ENCODE measurements at places on chromosomes 2 and 18.

- peak; percentile 48 for DNase-seq
Observed at GRCh38 chr2:159904959-159905305, 106.9 kb upstream of the CD302 start.

DNA sequence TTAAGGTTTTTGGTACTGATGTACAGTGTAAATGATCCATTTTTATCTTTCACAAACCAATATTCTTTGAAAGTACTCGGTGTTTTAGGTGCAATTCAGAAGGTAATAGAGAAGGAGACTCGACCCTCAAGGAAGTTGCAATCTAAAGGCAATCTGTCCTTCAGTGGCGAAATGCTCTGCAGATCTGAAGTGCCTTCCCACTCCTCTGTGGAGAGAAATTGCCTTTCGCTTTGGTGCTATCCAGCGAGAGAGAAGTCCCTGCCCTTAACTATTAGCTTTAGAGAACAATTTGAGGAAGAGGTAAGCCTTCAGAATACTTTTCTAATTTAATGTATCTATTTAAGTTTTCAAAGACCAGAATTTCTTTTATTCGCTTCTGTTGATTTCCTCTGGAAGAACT is 371.8 kb upstream of the FANCL start:
- DNase-seq, result no peak

DNA sequence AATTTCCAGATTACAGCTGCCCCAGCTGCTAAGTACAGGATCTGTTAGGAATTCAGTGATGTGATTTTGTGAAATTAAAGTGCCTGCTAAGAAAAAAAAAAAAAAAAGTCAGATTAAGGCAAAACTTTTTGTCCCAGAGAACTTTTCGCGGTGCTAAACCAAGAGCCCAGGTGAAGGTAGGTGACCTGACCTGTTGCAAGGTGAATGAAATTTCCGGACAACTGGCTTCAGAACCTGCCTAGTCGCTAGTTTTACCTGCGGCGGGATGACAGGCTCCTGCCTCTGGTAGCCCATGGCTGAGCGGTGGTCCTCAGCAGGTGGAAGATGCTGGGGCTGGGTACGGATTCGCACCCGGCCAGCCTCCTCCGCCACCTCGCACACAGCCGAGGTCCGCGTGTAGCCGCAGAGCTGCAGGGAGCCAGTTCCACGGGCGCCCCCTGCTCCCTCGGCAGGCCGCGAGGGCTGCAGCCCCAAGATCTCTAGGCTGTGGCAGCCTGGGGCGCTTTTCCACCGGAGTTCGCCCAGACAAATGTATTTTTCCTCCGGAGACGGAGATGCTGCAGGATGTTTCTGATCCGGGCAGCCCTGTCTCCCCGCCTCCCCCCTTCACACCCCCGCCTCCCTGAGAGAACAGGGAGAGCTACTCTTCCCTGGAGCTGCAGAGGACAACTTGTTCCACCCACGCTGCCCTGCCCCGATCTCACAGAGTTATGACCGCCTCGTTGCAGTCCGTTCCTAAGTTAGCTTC is at the start of gene SLC38A11:
TSS of gene SLC38A11 (minus strand) at position 572 of the 748 bp plus-strand sequence. CDS start at position 294, 278 bp downstream.
- no peak for DNase-seq

GRCh38 chr2:27802547-27802946 is 31.0 kb downstream of the MRPL33 start:
- no peak for DNase-seq

- no peak for DNase-seq
Observed at GRCh38 chr2:158828378-158829164, 33.5 kb downstream of the DAPL1 start.

DNA sequence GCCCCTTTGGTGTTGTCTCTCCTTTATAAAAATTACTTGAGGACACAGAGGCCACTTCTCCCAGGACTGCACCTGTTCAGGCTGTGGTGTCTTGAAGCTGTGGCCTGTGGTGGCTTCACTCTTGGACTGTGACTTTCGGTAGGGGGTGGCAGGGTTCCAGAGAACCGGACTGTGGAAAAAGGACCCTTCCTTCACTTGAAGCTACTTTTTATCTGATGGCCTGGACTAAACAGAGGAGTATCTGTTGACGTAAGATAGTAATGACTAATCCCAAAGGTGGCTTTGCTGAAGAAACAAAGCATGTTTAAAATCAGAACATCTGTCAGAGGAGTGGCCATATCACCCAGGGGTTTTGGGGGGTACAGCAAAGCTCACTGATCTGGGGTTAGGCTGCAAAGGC is 60.8 kb downstream of the CENPO start:
- no peak for DNase-seq

GRCh38 chr2:227013881-227014280 is 150.1 kb downstream of the COL4A4 start:
- DNase-seq, result no peak

- peak; percentile 28 for DNase-seq
Observed at GRCh38 chr2:191376981-191377629, 131.9 kb downstream of the MYO1B start.

- no peak for DNase-seq
Observed at GRCh38 chr2:127426501-127427354, 8.5 kb downstream of the PROC start.

DNA sequence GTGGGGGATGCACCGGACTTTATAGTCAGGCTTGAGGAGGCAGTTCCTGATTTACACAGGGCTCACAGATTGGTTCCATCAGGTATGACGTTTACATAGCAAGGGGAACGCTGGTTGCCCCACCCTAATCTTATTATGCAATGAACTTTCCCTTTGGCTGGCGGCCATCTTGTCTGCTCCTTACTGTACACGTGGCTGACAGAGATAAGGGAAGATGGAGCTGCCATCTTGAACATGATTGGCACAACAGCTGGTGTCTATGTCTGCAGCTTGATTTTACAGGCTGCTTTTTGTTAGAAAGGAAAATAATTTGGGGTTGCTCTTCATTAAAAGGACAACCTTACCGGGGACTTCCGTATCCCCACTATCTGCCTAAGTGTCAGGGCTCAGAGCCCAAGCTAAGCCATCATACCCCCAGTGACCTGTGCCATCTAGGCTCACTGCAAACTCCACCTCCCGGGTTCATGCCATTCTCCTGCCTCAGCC is 33.5 kb upstream of the ATG16L1 start:
- DNase-seq, result no peak

- DNase-seq, result peak; percentile 92
Observed at GRCh38 chr2:168583064-168583709, 127.1 kb downstream of the CERS6 start.

DNA sequence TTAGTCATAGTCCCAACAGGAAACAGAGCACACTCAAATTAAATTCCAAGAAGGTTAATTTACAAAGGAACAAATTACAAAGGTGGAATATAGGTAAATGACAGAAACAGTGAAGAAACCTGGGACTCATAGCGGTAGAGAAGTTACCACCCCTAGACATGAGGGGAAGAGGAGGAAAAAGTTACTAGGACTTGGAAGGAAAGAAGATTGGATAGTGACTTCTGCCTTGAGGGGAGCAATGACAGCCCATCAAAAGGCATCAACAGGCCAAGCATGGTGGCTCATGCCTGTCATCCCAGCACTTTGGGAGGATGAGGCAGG is 2.4 kb upstream of the PDE11A start:
- DNase-seq, result no peak

GRCh38 chr2:186554850-186555671 is 34.8 kb upstream of the ITGAV start:
- no peak for DNase-seq

DNA sequence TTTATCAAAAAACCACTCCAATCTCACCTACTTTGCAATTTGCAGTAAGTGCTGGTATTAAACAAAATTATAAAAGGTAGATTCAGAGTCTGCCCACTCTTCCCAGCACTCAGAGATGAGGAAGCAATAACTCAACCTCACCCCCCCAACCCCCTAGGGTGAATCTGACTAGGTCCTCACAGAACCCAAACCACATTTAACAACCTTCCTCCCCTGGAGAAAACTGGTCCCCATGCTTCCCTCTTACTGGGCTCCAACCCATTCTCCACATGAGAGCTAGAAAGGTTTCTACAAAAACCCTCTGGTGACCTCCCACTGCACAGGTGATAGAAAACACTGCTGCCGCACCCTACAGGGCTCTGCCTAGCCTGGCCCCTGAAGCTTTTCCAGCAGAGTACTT is 40.5 kb upstream of the BMP10 start:
- DNase-seq, result no peak

DNA sequence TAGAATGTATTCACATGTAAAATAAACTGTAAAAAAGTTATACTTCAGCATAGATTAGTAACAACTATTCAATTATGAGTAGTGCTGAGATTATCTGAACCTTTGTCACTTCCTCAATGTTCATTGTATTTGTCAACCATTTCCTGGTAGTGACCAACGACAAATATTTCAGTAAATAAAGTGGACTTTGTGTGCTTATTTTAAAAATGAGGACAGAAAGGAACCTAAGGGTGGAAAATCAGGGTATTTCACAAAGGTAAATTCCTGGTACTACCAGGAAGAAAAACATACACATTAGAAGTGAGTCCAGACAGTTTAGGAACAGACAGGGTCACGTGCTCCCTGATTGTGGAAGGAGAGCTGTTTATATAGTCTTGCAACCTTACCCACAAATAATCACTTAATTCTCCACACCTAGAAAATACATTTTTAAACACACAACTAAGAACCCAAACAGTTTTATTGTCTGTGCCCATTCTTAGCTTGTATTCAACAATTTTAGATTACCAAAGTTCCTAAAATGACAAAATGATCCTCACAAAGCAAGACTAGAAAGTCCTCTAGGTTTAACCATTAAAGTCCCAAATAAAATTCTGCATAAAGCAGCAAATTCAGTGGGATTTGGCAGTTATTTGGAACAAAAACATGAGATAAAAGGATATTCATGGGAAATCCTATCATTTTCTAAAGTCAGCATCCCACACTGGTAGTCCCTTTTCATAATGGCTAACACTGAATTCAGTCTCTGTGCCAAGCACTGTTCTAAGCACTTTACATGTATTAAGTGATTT is 28.2 kb downstream of the PELI1 start:
- no peak for DNase-seq

DNA sequence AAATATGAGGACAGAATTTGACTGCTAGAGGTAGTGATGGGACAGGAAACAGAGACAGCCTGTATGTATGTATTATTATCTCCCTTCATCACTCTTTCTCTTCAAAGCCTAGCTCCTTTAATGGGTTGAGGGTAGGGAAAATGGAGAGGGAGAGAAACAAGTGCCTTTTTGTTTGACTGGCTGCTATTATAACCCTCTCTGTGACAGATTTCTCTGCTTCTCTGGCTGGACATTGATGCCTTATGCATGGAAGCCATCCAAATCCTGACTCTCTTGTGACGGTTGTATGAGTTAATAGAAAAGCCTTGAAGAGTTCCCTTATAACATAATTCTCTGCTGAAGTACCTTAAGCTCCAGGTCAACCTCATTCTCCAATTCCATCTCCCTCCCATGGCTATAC is 118.5 kb upstream of the COL5A2 start:
- DNase-seq, result no peak

GRCh38 chr18:78620326-78620725 is 359.3 kb upstream of the SALL3 start:
- no peak for DNase-seq

DNA sequence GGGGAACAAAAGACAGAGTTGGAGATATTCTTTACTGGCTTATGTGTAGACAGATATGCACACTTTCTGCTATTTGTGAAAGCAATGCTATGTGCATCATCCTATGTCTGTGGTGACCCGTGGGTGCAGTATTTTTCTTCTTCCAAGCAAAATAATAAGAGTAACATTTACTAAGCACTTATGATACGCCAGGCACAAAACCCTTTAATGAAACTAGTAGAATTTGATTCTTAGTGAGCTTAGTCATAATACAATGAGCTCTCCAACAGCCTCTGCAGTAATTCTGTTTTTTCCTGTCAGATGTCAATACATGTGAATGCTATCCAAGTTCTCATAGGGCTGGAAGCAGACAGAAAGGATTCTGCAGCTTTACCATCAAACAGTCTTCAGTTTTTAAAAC is 130.6 kb downstream of the RAD51AP2 start:
- no peak for DNase-seq

DNA sequence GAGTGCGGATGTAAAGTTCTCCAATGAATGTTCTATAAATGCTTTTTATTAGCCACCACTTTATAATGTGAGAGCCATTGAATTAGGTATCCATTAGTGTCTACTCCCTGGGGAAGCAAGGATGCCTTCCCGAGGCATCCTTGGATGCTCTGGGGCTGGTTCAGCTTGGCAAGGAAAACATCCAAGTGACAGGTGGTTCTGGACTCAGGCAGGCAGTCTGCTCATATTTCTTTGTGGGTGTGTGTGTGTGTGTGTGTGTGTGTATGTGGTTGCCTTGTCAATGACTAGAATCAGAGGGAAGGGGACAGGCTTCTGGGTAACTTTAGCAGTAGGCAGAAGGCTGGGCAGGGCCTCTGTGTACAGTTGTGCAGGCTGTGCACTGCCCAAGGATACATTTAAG is 149.2 kb downstream of the TSN start:
- DNase-seq, result no peak

DNA sequence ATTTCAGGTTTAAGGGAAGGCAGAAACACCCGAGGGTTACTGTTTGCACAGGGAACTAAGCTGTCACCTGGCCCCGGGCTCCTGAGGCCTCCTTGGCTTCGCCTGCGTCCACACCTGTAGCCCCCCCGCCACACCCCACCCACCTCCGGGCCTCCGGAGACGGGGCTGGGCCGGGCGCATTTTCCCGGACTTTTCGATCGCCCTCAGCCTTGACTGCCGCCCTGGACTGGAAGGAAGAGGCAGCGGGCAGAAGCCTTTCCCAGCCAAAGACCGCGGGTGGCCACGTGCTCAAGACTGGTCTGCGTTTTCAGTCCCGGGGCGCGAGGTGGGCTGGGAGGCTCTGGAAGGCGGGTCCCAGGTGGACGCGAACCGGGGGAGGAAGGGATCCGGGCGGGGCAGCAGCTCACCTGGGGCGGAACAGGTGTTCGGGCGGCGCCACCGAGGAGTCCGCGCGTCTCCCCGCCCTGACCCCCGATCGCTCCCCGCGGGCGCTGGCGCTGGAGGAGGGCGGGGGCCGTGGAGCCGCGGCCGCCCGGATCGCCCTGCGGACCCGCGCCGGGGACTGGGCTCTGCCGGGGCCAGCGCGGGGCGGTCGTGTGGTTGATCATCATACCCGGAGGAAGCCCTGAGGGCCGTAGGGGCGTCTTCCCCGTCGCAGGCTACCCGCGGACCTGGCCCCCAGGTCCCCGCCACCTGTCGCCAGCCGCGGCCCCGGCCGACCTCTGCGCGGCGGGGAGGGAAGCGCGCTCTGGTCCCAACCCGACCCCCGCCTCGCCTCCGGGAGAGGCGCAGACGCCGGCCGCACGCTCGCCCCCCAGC is 3.2 kb downstream of the ID2 start:
- peak; percentile 17 for DNase-seq

- DNase-seq, result no peak
Observed at GRCh38 chr18:11154368-11154989, 5.1 kb upstream of the PIEZO2 start.

- no peak for DNase-seq
Observed at GRCh38 chr2:17104454-17104853, 413.8 kb downstream of the RAD51AP2 start.

DNA sequence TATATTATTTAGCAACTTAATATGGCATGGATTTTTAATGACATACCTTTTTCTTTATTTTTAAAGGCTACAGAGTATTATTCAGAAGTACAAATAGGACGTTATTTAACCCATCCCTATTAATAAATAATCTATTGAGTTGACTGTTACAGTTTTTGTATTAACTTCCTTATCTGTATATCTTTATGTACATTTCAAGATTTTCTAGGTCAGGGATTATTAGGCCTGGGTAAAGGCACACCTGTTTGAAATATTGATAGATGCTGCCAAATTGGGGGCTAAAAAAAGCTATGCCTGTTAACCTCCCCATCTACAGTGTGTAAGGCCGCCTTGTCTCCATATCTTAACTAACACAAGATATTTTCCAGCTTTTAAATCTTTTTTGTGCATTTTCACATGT is 6.6 kb downstream of the NPAS2 start:
- DNase-seq, result no peak

- peak; percentile 52 for DNase-seq
Observed at GRCh38 chr18:45157576-45157975, 457.7 kb upstream of the SLC14A2 start.

Data from NCI-H2227 treated with DMSO at 0.1 percent for 48 hours (cell line).